ENCODE measurements at places on chromosomes 1 and 21.

GRCh38 chr1:43994794-43995790, 3.7 kb downstream of the CCDC24 start:
- no peak overlapping the region for H3K4me3 ChIP-seq
- DNase-seq = no peak
- H3K27me3 ChIP-seq = no peaks in the 10 kb centered on the region
- H3K27ac ChIP-seq = no peak overlapping the region

DNA sequence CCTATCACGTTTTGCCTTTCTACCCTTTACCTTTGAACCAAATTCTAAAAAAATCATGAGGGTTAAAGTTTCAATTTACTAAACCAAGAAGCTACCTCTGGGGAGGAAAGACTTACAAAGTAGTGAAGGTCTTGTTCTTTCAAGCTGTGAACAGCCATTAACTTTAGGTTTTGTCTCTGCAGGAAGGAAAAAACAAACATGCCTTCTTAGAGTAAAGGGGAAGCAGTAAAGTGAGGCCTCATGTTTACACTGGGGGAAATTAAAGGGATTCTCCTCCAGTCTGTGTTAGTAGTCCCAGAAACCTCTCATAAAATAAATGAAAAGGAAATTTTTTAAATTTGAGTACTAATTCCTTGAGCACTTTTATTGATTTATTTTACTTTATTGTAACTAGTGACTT, 780.2 kb upstream of the ADGRL2 start:
- peaks cover 4% of the 10 kb centered on the region for H3K4me1 ChIP-seq
- no peak overlapping the region for H3K4me3 ChIP-seq
- no peak overlapping the region for H3K27ac ChIP-seq
- DNase-seq = no peak
- no peaks in the 10 kb centered on the region for H3K36me3 ChIP-seq

GRCh38 chr1:43844114-43844513, 89.5 kb upstream of the ARTN start:
- H3K4me3 ChIP-seq = no peak overlapping the region
- H3K36me3 ChIP-seq = peaks cover 15% of the 10 kb centered on the region
- H3K27ac ChIP-seq = no peak overlapping the region
- DNase-seq = no peak

GRCh38 chr1:99737016-99737415, 29.4 kb downstream of the FRRS1 start:
- H3K27me3 ChIP-seq = no peaks in the 10 kb centered on the region
- peaks cover 10% of the 10 kb centered on the region for H3K4me1 ChIP-seq
- no peak overlapping the region for H3K27ac ChIP-seq
- DNase-seq = no peak
- H3K4me3 ChIP-seq = no peak overlapping the region
- H3K36me3 ChIP-seq = no peaks in the 10 kb centered on the region

DNA sequence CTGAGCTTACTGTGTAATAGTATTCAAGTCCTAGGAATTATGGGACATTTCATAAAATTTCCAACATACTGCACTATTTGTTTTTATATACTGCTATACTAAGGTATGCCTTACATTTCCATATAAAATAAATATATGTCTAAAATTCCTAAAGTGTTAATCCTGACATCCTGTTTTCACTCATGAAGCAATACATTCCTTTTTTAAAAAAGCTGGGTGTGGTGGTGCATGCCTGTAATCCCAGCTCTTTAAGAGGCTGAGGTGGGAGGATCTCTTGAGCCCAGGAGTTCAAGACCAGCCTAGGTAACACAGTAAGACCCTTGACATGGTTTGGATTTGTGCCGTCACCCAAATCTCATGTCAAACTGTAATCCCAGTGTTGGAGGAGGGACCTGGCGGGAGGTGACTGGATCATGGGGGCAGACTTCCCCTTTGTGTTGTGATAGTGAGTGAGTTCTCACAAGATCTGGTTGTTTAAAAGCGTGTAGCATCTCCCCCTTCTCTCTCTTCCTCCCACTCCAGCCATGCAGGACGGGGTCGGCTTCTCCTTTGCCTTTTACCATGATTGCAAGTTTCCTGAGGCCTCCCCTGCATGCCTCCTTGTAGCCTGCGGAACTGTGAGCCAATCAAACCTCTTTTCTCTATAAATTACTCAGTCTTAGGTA, 5.8 kb downstream of the CDC42BPA start:
- peaks cover 36% of the 10 kb centered on the region for H3K4me1 ChIP-seq
- no peak overlapping the region for H3K4me3 ChIP-seq
- no peak overlapping the region for H3K27ac ChIP-seq
- no peaks in the 10 kb centered on the region for H3K36me3 ChIP-seq
- DNase-seq = no peak
